ENCODE measurements at places on chromosomes 16 and 17.

DNA sequence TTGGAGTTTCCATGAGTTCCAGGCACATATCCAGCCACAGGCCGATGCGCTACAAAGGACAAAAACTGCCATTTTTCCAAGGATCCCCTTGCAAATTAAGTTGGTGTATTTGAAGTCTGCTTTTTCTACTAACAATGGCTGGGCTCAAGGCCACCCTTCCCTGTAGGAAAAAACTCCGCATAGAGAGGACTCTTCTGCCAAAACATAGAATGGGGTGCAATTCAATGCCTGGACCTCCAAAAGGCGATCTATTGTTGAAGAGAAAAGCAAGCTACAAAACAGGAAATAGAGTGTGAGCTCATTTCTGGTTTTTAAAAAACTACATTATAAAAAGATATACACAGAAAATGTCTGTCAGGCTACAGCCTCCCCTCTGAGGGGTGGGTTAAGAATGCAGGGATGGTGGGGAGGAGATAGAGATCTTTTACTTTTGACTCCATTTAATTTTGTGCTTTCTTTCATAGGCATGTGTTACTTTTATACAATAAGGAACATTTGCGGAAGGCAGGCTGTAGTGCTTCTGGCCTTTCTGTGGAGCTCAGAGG lies 22.9 kb upstream of the PRSS54 start:
- DNase-seq, result no peak

GRCh38 chr17:63699638-63700527 lies at the start of gene LIMD2:
Gene LIMD2, minus strand, starts transcription at chr17:63700125. Its CDS starts 827 bp downstream, at chr17:63699298.
- DNase-seq, result peak; percentile 49

- DNase-seq, result no peak
Measured at GRCh38 chr17:358491-359151, 6.0 kb upstream of the RPH3AL start.

GRCh38 chr16:2142942-2143877 lies 5.2 kb upstream of the RAB26 start:
- DNase-seq, result no peak

DNA sequence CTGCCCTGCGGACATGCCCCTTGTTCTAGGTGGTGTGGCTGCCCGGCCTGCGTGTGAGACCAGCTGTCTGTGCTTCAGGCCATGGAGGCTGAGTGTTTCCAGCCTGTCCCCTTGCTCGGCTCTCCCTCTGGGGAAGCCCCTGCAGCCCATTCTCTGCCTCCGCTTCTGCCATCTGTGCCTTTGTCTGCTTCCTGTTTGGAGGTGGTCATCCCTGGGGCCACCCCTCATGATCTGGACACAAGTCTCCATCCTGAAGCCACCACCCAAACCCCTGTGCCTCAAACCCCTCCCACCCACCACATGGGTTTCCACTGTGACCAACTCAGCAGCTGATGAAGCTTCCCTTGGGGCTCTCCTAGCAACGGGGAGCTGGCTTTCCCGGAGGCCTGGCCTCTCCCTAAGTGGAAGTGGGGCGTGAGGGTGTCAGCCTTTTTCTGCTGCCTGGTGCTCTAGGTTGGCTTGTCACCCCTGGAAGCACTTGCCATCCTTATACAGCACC lies 184.9 kb downstream of the SEC14L1 start:
- no peak for DNase-seq

GRCh38 chr17:5819396-5819795 lies 235.1 kb upstream of the NLRP1 start:
- DNase-seq, result no peak

- DNase-seq, result no peak
Measured at GRCh38 chr17:81815646-81815986, 11.7 kb downstream of the GCGR start.

DNA sequence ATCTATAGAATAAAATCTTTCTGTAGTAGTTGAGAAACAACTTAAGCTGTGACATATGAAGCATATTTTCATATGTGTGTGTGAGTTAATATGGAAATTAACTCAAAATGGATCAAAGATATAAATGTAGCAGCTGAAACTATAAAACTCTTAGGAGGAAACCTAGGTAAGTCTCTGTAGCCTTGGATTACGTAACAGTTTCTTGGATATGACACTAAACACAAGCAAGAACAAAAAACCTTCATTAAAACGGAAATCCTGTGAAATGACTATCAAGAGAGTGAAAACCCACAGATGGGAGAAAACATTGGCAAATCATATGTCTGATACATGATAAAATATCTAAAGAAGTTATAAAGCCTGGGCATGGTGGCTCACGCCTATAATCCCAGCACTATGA lies 104.4 kb downstream of the VPS53 start:
- no peak for DNase-seq

- DNase-seq, result no peak
Measured at GRCh38 chr17:78883533-78884131, 19.4 kb downstream of the CEP295NL start.

- no peak for DNase-seq
Measured at GRCh38 chr16:47943235-47943634, 212.6 kb downstream of the ABCC12 start.

- DNase-seq, result peak; percentile 26
Measured at GRCh38 chr16:82031116-82032084, 3.7 kb upstream of the HSD17B2 start.

DNA sequence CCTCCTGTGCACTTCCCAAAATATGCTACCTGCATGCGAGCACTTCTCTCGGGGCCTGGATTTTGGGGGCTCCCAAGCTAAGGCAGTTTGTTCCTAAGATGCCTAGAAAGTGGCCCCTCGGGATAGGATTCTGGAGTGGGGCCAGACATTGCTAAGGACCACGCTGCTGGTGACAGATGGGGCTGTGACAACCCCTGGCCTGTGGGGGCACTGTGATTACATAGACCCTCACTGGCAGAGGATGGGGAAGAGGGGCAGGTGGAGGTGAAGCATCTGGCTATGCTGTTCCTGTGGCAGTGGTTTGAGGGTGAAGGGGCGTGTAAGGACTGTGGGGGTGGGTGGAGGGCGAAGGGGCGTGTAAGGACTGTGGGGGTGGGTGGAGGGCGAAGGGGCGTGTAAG lies 128.4 kb downstream of the ENGASE start:
- DNase-seq, result no peak

GRCh38 chr16:56789360-56789759 lies 59.4 kb downstream of the NUP93 start:
- DNase-seq, result peak; percentile 54

DNA sequence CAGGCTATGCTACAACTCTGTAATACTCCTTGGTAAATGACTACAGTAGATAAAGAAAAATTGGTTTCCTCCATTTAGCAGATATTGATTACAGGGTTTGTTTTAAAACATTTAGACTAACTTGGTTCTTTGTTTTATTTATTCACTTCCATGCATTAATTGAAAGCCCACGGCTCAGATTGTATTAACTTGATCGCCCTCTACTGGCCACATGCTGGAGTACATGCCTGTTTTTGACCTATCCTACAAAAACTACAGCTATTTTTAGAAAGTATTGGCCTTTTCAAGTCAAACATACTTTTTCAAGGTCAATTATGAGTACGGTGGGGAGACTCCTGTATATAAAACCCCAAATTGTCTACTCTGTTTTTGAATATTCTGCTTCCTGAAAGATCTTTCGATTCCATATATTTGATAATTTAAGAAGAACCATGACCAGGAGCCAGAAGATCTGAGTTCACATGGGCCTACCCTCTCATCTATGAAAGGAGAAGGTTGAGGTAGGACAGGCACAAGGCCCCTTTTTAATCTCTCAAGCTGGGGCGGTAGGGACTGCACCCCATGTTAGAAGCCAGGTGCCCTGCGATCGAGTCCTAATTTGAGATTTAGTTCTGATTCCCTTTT lies 51.8 kb downstream of the CA10 start:
- peak; percentile 24 for DNase-seq

DNA sequence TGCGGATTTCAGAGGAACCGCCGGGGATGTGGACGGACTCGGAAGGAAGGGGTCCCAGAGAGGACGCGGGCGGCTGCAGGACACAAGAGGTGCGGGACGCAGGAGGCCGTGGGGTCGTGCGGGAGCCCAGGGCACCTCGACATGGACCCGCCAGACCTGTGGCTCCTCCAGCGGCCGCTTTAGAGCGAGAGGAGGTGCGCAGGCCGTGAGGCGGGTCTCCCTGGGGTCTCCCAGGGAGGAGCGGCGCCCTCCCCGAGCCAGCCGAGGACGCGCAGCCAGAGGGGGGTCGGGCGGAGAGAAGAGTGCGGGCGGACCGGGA lies 6.8 kb upstream of the FLYWCH1 start:
- DNase-seq, result no peak

DNA sequence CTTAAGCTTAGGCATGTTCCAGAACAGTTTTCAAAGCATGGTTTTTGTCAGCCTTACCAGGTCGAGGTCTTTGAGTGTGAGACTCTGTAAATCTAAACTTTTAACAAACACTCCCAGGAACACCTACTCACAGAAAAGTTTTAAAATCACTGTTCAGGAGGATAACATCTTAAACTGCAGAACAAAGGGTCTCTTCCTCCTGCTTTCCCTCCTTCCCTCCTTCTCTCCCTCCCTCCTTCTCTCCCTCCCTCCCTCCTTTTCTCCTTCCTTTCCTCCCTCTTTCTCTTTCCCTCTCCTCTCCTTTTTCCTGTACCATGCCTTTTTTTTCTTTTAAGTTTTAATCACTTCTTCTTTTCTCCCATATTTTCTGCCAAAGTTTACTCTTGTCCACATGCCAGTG lies 153.5 kb upstream of the MAF start:
- DNase-seq, result no peak

DNA sequence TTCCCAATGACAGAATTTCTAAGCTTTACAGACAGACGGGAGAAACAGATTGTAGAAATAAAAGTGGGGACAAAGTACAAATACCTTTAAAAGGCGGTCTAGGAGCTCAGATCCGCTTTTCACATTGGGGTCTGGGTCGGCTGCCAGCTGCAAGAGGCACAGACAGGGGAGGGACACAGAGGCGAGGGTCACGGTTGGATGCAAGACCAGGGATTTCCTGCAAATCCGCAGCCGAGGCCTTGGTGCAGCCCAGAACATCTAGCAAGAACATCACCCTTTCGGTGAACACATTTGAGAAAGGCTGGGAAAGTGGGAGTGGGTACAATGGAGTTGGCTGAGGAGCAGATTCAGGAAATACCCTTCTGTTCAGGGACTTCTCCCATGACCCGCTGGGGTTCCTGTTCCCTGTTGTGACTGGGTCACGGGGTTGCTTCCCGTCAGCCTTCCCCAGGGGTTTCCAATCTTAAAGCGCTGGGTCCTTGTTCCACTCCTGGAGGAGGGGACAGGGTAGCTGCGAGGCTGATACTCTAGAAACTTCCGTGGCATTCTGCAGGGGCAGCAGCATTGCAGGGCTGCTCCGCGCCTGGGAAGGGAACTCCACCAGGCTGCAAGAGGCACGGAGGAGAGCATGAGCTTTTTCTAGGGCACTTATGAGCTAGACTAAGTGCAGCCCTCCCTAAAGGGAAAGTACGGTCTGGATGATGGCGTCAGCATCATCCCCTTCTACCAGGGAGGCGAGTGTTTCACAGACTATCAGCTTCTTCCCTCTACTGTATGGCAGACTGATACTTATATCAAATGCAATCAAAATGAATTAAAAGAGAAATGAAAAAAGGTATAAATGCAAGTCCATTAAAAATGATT lies 16.0 kb downstream of the VAC14 start:
- DNase-seq, result no peak

- DNase-seq, result no peak
Measured at GRCh38 chr17:78072961-78073360, 55.6 kb downstream of the TMC6 start.

GRCh38 chr17:80008383-80008840 lies 27.3 kb downstream of the TBC1D16 start:
- peak; percentile 87 for DNase-seq

GRCh38 chr16:27595475-27595874 lies 45.5 kb downstream of the KATNIP start:
- no peak for DNase-seq

GRCh38 chr17:54971147-54971546 lies 2.6 kb downstream of the STXBP4 start:
- no peak for DNase-seq

DNA sequence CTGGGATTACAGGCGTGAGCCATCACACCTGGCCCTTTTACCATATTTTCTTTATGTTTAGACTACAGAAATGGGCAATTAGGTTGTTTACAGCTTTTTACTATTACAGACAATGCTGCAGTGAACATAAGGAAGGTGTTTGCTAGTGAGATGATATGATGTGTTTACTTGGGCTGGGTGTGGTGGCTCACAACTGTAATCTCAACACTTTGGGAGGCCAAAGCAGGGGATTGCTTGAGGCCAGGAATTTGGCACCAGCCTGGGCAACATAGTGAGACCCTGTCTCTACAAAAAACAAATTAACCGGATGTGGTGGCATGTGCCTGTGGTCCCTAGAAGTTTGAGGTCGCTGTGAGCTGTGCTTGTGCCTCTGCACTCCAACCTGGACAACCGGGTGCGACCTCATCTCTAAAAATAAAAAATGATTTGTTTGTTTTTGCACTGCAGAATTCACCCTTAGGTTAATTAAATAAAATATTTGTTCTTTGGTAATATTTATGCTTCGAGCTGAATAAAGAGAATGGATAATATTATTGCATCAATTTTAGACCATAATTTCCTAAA lies 15.0 kb downstream of the PAFAH1B1 start:
- DNase-seq, result no peak

DNA sequence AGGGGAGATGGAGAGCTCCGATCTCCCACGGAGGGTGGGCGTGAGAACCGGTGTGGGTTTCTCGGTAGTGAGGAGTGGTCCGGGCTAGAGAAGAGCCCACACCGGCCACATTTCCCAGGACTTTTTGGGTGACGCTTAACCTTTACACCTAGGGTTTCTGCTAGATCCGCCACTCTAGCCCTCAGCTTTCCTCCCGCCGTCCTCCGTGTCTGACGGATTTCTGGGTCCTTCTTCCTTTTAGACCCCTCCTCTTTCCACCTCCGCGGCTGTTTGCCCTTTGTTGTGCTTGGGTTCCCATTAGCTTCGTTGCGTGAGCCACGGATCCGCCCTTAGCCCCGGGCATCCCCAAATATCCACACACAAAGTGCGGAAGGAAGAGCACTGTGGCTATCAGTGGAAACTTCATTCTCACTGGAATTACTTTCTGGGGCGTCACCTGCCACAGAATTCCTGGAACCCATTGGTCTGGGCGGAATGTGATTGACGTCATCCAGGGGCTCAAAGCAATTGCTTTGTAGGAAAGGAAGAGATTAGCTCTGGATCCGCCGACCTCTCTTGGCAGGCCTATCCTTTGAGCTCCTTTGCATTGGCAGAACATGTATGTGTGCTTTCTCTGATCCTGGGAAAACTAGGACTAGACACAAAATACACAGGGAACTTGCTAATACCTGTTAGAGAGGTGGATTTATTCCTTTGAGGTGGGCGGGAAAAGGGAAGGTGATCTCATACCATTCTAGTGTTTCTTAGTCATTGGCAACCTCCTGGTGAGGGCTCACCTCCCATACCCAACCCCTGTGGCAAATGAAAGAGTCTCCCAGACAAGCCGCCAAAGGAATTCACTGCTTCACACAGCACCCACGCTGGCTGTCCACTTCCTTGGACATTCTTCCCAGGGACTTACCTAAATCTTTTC lies 654 bp downstream of the TNFAIP1 start:
- peak; percentile 60 for DNase-seq
